ENCODE measurements at places on chromosomes 2 and 18.

DNA sequence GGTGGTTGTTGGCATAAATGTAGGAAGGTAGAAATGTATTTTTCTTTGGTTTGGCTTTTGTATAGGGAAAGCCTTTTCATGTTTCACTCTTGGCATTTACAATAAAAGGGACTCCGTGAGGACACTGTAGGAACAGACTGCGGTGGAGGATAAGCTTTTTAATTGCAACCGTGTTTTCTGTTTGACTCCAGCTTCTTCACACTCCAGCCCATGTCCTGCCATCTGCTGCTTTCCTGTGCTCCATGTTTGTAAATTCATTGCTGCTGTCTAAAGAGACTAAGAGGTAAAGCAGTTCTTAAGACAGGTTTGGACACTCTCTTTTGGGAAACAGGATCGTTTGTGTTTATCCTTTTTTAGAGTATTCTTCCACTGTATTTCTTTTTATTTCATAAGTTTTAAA is 33.3 kb downstream of the WDR75 start:
- DNase-seq = no peak

DNA sequence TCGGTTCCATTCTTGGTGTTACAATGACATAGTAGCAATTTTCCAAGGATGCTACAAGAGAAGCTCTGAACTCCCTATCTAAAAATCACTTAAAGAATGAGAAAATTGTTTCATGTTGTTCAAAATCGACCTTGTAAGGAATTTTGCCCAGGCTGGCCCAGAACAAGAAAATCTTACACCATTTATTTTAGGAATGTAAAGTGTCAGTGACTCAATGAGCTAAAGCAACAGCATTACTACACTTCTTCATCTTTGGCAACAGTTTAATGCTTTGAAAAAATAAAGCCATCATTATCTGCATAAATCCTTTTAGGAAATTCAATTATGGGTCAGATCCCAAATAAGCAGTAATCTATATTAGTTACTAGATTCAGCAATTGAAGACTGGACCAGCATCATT is 38.6 kb downstream of the SLC25A12 start:
- no peak for DNase-seq

DNA sequence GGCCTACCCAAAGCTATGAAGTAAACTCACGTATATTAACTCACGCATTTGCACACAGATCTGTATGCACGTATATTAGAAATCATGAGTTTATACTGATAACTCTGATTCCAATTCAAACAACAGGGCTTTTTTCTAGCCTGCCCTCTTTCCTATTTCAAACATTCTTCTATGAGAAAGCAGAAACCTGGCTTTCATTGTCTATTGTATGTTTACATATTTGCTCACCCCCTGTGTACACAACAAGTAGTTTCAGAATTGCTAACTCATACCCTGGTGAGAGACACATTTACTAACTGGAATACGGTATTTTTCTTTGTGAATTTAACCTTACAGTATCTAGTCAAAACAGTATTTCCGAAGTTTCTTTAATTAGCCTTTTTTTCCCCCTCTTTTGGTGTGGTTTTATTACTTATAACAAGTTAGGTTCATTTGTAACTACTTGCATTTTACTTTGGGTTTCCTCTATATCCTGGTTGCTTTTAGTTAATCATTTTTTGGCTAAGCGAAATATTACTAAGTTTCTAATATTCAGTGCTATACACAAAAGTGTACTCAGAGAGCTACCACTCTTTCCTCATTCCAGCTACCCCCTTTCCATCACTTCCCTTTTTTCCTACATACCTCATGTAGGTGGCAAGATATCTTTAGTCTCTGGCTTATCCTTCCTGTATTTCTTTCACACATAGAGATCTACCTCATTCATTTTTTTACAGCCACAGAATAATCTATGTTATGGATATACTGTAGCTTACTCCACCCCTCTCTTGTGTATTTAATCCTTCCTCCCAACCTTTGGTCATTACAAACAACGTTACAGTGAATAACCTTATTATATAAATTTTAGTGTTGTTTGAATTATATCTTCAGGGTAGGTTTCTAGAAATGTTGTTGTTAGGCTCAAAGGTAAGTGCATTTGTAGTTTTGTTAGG is 112.7 kb upstream of the BCL2L11 start:
- DNase-seq = no peak

- peak; percentile 9 for DNase-seq
Observed at GRCh38 chr18:75109819-75110218, 99.1 kb downstream of the PTGR3 start.

- DNase-seq = peak; percentile 83
Observed at GRCh38 chr2:102251042-102251848, 60.1 kb upstream of the IL1RL1 start.

GRCh38 chr18:46574000-46574742 is 82.8 kb downstream of the LOXHD1 start:
- no peak for DNase-seq

GRCh38 chr2:174117951-174118930 is 130.1 kb downstream of the OLA1 start:
- no peak for DNase-seq

- no peak for DNase-seq
Observed at GRCh38 chr2:229943171-229943570, 20.9 kb downstream of the FBXO36 start.

- DNase-seq = no peak
Observed at GRCh38 chr2:66105066-66105753, 329.7 kb upstream of the MEIS1 start.

DNA sequence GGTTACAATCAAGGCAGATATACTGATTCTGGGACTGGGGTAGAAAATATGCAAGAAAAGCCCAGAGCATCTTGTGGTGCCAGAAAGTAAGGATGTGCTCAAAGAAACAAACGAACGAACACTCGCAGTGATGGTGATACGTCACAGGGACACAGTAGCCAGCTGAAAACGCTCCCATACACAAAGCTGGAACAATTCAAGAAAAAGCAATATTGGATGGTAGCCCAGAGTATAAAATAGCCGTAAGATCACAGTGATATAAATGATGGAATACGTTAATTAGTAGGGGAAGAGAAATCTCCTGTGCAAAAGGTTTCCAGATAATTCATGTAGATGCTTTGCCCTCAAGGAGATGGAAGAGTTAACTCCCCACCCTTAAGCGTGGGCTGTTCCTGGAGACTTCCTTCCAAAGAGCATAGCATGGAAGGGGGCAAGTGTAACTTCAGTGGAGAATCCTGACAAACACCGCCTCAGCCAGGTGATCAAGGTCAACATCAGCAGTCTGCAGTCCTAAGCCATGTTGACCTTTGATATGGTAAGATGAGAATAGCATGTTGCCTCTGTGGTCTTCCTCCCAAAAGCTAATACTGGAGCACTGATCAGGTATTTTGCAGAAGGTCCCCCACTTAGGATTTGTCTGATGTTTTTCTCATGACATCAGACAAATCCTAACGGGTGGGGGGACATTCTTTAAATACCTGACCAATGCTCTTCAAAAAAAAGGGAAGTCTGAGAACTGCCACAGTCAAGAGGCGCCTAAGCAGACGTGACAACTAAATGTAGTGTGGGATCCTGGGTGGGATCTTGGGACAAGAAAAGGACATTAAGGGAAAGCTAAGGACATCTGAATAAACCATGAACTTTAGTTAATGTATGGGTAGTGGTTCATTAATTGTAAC is 99.0 kb downstream of the NCK2 start:
- no peak for DNase-seq

GRCh38 chr2:159366538-159366937 is 80.0 kb upstream of the WDSUB1 start:
- DNase-seq = no peak

DNA sequence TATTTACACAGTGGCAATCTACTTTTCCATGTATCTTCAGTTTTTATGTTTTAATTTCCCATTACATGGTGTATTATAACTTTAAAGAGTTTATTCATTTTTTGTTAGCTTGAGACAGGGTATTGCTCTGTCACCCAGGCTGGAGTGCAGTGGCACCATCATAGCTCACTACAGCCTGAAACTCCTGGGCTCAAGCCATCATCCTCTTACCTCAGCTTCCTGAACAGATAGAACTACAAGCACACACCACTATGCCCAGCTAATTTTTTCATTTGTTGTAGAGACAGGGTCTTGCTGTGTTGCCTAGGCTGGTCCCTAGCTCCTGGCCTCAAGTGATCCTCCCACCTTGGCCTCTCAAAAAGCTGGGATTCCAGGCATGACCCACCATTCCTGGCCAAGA is 66.8 kb downstream of the COA5 start:
- no peak for DNase-seq

GRCh38 chr2:124973396-124973795 is 948.3 kb downstream of the CNTNAP5 start:
- no peak for DNase-seq

DNA sequence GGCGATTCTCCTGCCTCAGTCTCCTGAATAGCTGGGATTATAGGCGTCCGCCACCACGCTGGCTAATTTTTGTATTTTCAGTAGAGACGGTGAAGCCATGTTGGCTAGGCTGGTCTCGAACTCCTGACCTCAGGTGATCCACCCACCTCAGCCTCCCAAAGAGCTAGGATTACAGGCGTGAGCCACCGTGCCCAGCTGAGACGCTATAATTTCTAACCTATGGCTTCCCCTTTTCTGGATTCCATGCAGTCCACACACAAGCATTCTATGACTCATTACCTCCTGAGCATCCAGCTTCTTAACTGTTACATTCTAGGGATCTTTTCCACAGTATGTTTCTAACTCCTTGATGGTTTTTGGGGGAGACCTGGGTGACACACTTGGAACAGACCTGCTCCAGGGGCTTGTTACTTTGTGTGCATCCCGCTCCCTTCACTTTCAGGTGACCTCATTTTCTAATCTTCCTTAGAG is 11.8 kb upstream of the KCMF1 start:
- DNase-seq = no peak

GRCh38 chr2:110105608-110106467 is 9.8 kb downstream of the MALL start:
- no peak for DNase-seq

DNA sequence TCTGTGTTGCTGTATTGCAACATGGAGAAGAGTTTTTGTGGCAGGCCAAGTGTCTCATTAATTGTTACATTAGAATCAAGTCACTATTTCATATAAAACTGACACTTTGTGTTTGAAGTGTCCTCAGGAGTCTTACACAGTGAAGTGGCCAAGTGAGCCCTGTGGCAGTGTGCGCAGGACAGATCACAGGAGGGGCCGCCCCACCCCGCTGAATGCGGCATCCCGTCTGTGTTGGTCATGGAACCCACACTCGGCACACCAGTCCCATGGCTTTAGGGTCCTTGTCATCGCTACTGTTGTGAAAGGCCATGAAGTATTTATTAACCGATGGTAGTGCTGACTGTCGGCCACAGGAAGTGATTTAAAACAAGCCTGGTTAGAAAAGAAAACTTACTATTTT is 144.7 kb upstream of the NFATC1 start:
- DNase-seq = no peak

- no peak for DNase-seq
Observed at GRCh38 chr2:195238826-195239225, 418.2 kb upstream of the SLC39A10 start.

GRCh38 chr2:19176977-19177376 is 181.4 kb downstream of the OSR1 start:
- no peak for DNase-seq

DNA sequence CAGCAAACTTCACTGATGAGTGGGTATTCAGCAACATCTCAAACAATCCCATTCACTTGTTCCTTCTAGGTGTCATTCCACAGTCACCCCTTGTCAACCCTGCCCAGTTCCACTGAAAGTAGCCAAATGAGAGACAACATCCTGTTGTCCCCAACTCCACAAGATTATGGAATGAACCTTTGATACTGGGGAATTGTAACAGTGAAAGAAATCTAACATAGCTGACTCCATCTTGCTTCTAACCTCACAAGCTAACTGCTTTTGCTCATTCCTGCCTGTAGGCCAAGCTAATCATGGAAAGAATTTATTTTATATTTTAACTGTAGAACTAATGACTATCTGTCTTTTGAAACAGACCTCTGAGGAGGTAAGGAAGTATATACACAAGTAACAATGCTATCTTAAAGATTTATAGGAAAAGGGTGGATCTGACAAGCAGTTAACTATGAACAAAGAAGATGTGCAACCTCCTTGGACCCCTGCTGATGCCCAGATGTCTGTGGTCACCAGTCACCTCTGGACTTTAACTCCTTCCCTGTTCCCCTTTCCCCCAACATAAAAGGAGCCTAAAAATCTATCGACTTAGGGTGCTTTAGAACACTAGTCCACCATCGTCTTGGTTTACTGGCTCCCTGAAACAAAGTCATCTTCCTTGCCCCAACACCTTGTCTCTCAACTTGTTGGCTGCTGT is 6.9 kb upstream of the ANXA4 start:
- DNase-seq = no peak

DNA sequence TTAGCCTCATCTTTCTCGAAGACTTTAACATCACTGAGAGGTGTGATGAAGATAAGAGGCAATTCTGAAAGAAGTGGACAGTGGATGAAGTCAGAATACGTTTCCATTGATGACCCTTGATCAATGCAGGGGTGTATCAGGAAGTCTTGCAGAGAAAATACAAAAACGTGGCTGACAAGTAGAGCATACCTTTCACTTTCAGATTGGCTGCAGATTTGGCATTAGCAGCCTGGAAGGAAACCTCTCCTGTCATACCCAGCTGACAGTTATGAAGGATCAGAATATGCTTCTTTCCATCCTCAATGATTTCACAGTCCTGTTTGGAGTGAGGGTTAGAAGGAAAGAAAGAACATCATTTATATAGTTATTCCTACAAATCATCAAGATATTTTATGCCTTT is 152.5 kb downstream of the PLEKHA3 start:
- DNase-seq = no peak

DNA sequence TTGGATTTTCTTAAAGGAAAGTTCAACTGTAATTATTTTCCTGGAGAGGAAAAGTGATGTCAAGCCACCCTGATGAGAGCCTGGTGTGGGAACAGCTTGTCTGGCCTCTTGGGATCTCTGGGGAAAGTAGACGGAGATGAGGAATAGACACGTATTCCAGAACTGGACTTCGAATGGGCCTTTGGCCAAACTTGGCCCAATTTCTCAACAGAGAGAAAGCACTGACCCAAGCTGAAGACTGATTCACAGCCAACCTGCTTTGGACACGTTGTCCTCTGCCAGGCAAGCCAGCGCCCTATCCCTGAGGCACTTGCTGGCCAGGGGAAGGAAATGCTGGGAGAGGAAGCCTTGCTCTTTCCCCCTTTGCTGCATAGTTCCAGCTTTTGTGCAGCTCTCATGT is 70.8 kb upstream of the CTAGE1 start:
- DNase-seq = no peak

- no peak for DNase-seq
Observed at GRCh38 chr18:34649080-34649479, 61.0 kb upstream of the DTNA start.

- DNase-seq = no peak
Observed at GRCh38 chr2:138979131-138979785, 199.1 kb upstream of the NXPH2 start.

GRCh38 chr18:70423120-70423519 is 134.3 kb downstream of the SOCS6 start:
- DNase-seq = no peak

Data from activated CD8-positive, alpha-beta memory T cell treated with anti-CD3 and anti-CD28 coated beads for 24 hours (primary cell).